ENCODE measurements at places on chromosomes 12 and 14.
A peak's percentile ranks its signal among the peaks of the same experiment; 100 is the strongest.

DNA sequence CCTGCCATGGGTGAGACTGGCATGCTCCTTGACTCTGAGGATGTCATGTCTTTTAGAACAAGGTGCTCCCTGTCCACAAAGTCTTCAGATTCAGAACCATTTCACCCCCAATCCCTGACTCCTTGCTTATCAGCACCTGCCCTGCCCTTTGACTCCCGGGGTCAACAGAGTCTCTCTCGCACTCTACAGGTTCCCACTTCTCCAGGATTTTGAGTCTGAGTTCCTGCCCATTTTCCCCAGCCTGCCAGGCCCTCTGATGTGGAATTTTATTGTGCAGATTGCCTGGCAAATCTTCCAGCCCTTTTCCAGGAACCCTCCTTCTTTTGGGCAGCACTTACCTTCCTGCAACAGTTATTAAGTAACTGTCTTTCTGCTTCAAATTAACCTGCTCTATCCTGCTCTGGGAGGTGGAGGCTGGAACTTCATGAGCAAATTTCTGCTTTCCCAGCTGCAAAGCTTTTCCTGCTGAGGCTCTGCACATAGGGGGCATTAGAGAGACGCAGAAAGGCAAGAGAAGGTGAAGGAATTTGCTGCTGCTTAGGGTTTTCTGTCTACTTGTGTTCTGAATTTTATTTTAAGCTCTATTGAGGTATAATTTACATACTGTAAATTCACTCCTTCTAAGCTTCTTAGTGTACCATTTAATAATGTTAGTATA, 259.1 kb downstream of the PCNX1 start:
- DNase-seq: peak; percentile 27
- peaks cover 22% of the 10 kb centered on the region for H3K4me1 ChIP-seq
- peaks cover 4% of the 10 kb centered on the region for H3K36me3 ChIP-seq
- H3K27me3 ChIP-seq: peaks cover 3% of the 10 kb centered on the region

GRCh38 chr12:119114294-119114693, 64.4 kb upstream of the HSPB8 start:
- H3K27me3 ChIP-seq: peaks cover 7% of the 10 kb centered on the region
- H3K4me3 ChIP-seq: no peak overlapping the region
- no peak for DNase-seq
- H3K27ac ChIP-seq: no peak overlapping the region
- H3K36me3 ChIP-seq: no peaks in the 10 kb centered on the region
- H3K4me1 ChIP-seq: no peaks in the 10 kb centered on the region

DNA sequence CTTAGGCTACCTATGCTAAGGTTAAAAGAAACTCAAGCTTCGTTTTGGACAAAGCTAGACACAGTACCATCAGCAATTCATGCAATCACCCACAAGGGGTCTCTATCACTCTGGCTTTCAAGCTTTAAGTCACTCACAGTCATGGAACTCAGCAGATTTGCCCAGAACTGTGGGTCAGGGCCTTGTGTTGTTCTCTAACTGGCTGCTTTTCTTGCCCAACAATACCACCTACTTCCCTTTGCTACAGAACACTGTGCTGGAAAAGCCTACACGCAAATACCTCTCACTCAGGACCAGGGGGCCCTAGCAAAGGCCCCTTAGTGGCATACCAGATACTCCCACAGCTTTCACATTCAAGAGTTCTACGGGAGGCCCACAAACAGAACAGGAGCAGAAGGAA, 9.1 kb downstream of the NEMP1 start:
- peaks cover 44% of the 10 kb centered on the region for H3K36me3 ChIP-seq
- H3K27me3 ChIP-seq: no peaks in the 10 kb centered on the region
- peak; percentile 43 for DNase-seq
- peaks cover 16% of the 10 kb centered on the region for H3K4me1 ChIP-seq
- peak overlapping the region; percentile 78 for H3K27ac ChIP-seq
- H3K4me3 ChIP-seq: no peak overlapping the region

GRCh38 chr12:64890873-64891468, 66.5 kb downstream of the TBC1D30 start:
- no peaks in the 10 kb centered on the region for H3K36me3 ChIP-seq
- peaks cover 27% of the 10 kb centered on the region for H3K27me3 ChIP-seq
- H3K4me1 ChIP-seq: no peaks in the 10 kb centered on the region
- H3K4me3 ChIP-seq: no peak overlapping the region
- DNase-seq: peak; percentile 28
- H3K27ac ChIP-seq: no peak overlapping the region

DNA sequence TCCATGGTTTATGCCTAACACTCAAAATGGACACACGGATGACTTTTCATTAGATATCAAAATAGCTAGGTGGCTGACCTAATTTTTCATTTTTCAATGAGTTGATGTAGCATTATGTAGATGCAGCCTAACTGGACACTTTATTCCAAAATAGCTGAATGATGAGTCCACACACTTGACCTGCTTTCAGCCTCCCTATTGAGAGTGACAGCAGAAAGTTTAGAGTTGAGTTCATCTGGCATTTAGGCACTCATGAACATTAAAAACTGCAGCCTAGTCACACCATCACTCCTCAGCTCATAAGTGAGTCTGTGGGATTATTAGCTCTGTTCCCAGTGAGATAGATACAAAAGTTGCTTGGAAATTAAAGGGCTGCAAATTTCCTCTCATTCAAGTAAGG, 307.3 kb upstream of the PRKD1 start:
- DNase-seq: no peak
- no peak overlapping the region for H3K27ac ChIP-seq
- no peaks in the 10 kb centered on the region for H3K36me3 ChIP-seq
- H3K4me3 ChIP-seq: no peak overlapping the region
- no peaks in the 10 kb centered on the region for H3K27me3 ChIP-seq

DNA sequence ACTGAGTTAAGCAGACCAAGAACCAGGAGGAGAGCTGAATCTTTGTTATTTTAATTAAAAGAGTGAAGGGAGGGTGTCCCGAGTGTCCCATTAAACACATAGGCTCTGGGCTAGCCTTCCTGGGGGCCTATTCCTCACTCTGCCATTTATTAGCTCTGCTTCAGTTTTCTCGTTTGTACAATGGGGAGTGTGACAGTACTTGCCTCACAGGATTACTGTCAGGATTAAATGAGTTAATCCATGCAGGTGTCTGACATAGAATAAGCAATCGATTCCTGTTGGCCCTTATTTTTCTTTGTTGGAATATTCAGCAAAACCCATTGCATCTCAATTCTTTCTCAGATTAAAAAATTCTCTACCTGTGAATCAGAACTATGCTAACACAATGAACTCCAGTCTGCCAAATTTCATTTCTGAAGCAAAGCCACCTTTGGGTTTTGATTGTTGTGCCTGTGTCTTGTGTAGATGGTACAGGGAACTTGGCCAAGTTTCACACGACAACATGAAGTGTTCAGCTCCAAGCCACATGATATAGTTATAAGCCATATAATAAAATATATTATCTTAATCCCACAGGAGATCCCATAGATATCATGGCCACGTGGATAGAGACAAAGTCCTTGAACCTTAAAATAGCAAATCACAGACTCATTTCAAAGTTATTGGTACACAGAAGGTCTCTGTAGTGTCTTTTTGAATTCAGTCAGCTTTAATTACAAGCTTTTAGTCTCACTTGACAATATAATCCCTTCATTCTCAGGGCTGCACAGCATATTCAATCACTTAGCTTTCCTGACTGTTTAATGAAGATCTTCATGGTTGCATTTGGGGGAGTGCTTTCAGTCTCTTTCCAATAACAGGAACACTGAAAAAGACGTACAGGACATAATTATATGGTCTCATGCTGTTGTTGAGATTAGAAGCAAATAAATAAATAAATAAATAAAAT, 34.4 kb upstream of the CRY1 start:
- H3K27ac ChIP-seq: no peak overlapping the region
- DNase-seq: no peak
- no peaks in the 10 kb centered on the region for H3K4me1 ChIP-seq
- H3K27me3 ChIP-seq: peaks cover under 1% of the 10 kb centered on the region

- DNase-seq: no peak
- no peaks in the 10 kb centered on the region for H3K27me3 ChIP-seq
- H3K36me3 ChIP-seq: no peaks in the 10 kb centered on the region
Observed at GRCh38 chr12:107368586-107368985, 275.2 kb upstream of the CRY1 start.

GRCh38 chr14:101198398-101199027, 295.0 kb upstream of the RTL1 start:
- no peak for DNase-seq
- H3K36me3 ChIP-seq: peaks cover 6% of the 10 kb centered on the region
- no peaks in the 10 kb centered on the region for H3K4me1 ChIP-seq
- no peak overlapping the region for H3K4me3 ChIP-seq

All from naive thymus-derived CD8-positive, alpha-beta T cell (primary cell).